ENCODE measurements at places on chromosomes 6 and 20.

- DNase-seq = no peak
Observed at GRCh38 chr20:1955217-1955616, 38.6 kb downstream of the PDYN start.

- no peak for DNase-seq
Observed at GRCh38 chr6:53104916-53105315, 39.7 kb downstream of the FBXO9 start.

- DNase-seq = no peak
Observed at GRCh38 chr6:86820750-86821149, 116.6 kb upstream of the HTR1E start.

DNA sequence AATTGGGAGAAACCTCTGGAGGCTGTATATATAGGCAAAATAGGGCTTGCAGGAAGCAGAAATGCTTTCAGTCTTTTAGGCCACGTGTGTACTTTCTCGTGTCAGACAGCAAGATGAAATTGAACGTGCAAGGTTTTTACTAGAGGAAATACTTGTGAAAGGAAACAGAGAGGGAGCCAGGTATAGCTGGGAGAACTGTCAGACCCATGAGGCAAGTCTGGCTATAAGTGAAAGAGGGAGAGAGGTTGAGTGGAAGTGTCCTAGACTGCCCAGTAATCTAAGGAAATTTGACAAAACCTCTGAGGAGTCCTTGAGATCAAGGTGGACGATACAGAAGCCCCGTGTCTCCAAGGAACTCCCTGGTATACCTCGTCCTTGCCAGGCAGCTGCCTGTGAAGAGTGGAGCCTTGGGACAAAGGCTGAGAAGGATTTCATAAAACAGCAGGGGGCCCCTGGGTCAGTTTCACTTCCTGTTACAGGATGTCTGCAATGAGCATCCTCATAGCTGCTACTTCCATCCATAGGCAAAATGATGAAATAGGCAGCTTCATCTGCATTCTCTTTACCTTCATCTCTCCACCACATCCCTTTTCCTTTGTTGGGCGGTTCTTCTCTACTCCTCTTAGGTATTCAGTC, 114.4 kb upstream of the MAP3K7 start:
- DNase-seq = no peak

DNA sequence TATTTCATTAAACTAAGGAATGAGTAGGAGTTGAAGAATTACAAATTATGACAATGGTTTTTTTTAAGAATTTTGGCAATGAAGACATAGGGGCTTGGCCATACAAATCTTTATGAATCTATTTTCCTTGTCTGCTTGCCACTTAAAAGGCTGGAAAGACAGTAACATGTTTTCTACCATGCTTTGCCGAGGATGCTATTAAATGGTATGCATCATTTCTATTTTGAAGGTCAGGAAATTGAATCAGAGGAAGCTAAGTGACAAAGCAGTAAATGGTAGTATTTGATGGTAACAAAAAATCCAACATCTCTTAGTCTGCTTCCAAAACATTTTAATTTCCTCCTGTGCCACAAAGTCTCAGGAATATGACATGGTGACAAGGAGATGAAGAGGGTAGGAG, 287.2 kb downstream of the RFPL4B start:
- no peak for DNase-seq

DNA sequence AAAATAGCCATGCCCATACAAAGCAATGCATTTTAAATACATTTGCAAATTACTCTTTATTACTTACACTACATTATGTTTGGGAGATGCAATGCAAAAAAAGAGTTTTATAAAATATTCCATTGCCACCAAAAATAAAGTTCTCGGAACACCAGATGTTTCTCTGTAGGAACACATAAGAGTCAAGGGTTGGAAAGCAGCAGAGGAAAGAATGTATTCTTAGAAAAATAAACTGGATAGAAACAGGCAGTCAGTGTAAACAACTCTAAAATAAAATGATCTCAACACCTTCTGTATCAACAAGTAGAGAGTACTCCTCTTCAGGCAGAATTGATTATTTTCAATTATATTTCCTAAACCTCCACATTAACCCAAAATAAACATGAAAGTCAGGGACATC, 28.1 kb downstream of the KIF13A start:
- no peak for DNase-seq

GRCh38 chr6:105136431-105137350, 43.1 kb downstream of the POPDC3 start:
- no peak for DNase-seq

DNA sequence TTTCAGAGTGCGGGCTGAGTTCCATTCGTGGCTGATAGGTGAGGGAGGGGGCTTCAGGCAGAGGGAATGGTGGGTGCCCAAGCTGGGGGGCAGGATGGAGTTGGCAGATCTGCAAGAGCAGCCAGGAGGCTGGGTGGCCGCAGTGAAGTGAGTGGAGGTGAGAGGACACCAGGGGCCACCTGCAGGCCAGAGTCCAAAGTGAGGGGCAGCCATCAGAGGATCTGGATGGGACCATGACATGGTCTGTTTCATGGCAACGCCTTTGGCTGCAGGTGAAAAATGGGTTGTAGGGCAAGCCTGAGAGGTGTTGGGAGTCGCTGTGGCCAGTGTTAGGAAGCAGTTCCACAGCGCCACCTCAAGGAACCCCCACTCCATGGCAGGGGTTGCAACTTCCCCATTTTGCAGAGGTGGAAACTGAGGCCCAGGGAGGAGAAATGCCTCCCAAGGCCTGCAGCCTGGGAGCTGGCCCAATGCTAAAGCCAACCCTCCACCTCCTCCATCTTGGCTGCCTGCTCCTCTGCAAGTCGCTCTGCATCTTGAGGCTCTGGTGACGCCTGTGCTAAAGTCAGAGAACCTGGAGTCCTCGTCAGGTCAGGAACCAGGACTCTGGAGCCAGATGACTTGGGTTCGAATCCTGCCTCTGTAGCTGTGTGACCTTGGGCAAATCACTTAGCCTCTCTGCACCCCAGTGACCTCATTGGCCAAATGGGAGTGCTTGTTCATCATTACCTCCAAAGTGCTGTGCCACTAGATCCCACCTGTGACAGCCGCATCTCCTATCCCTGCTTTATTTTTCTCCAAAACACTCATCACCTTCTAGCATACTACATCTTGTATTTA, 153.8 kb downstream of the CEBPB start:
- DNase-seq = no peak

DNA sequence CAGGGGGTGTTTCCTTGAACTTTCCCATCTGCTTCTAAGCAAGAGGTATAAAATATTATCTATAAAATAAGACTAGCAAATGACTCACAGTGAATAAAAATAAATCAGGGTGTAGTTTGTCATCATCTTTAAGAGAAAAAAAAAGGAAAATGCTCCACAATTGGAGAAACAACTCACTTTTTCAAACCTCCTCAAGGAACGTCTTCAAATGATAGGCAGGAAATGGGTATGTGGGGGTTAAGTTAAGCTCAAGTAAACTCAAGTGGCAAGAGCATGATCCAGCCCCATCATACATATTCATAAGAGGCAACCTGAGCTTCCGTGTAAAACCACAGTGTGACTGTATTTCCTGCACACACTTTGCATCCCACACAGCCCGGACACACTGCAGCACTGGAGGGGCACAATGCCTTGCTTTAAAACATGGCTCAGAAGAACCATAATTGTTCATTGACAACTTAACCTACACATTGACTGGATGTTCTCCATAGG, 58.5 kb upstream of the CEP85L start:
- no peak for DNase-seq

GRCh38 chr6:70675822-70676221, 8.1 kb downstream of the SMAP1 start:
- no peak for DNase-seq

GRCh38 chr6:76592566-76592965, 520.1 kb upstream of the IMPG1 start:
- no peak for DNase-seq

DNA sequence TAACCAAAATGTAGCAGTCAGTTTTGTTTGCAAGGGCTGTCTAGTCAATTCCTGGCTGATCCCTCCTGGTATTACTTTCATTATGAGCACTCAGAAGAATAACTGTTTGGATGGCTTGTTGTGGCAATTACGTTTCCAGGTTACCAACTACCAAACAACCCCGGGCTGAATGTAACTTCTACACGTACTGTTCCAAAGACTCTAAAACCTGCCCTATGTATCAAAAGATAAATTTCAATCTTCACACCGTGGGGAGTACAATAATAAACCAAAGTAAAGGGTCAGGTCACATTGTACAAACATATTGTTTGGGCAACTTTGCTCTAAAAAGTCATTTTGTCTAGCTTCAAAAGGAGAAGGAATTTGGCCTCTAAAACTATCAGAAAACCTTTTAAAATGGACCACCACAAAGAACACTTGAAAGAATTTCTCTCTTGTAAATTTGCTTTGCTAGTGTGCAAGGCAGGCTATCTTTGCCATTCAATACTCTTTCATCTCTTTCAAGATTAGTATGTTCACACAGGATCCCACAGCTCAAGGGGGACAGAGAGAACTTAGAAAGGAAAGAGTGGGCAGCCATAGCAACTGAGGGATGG, 27.6 kb downstream of the DCDC2 start:
- no peak for DNase-seq

DNA sequence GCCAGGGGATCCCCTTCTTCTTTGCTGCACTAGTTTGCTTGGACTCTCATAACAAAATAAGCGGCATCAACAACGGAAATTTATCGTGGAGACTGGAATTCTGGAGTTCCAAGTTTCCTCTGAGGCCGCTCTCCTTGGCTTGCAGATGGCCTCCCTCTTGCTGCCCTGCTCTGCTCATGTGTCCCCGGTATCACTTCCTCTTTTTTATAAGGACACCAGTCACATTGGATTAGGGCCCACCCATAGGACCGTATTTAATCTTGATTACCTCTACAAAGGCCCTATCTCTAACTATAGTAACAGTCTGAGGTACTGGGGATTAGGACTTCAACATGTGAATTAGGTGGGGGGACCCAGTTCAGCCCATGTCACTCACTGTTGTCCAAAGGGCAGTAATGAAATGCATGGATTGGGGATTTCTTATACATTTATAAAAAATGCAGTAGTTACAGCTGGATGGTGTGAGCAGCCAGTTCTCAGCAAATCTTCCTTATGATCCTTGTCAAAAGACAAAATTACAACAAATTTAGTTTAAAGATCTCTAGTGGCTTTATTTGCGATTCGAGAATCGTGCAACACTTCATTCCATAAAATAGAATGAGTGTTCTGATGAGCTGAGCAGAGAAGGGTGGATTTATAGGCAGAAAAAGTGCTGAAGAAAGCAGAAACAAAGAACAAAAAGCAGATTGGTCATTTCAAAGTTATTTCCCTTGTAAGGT, 59.3 kb upstream of the AKAP12 start:
- no peak for DNase-seq

- DNase-seq = no peak
Observed at GRCh38 chr6:85460154-85460920, 10.5 kb downstream of the NT5E start.

GRCh38 chr6:110874880-110875547, 429 bp downstream of the AMD1 start:
- DNase-seq = no peak

GRCh38 chr6:79064635-79065034, 13.4 kb downstream of the PHIP start:
- no peak for DNase-seq

GRCh38 chr20:19670829-19671228, 87.2 kb upstream of the RIN2 start:
- no peak for DNase-seq

DNA sequence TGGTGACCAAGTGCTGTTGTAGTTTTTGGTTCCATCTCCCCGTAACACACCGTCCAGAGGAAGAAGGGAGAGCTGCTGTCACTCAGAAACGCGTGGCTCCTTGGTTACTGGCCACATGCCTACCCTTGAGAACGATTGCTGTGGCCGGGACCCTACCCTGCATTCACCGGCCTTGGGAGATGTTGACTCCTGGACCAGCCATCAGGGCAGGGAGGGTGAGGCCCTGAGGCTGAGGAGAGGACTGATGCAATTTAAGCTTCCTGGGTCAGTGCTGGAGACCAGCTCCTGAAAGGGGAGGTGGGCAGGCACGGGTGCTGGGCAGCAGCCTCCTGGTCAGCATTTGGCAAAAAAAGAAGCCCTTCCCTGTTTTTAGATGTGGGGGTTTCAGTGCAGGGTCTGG, 31.5 kb downstream of the ERMARD start:
- DNase-seq = no peak

- no peak for DNase-seq
Observed at GRCh38 chr20:54351371-54352136, 123.8 kb upstream of the DOK5 start.

- DNase-seq = no peak
Observed at GRCh38 chr6:74656453-74656852, 549.4 kb downstream of the COL12A1 start.

DNA sequence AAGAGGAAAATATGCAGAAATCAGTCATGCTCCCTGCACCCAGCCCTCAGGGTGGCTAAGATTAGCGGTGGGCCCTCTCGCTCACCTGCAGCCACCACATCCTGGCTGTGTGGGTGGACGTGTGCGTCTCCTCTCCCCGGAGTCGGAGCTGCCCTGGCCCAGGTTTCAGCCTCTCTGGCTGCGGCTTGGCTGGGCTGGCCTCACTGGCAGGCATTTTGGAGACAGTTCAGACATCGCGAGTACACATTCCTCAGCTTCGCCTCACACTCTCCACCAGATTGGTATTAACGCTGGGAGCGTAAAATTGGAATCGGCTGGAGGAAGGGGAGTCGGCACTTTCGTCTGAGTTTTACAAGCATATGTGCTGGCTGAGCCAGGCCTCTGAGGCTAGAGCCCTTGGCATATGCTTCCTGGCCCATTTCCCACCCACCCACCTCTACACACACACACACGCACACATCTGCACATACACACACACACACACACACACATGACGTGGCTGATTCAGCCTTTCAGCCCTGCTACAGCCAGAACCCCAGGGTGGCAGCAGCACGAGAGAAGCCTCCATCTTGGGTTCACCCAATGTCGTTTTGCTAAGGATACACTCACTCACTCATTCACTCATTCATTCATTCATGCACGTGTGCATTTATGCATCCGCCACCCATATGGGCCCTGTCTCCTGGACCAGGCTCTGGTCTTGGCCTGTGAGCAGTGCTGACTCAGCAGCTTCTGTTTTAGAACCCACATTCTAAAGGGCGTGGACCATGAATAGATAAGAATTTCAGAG, 42.9 kb downstream of the BCAS4 start:
- no peak for DNase-seq

DNA sequence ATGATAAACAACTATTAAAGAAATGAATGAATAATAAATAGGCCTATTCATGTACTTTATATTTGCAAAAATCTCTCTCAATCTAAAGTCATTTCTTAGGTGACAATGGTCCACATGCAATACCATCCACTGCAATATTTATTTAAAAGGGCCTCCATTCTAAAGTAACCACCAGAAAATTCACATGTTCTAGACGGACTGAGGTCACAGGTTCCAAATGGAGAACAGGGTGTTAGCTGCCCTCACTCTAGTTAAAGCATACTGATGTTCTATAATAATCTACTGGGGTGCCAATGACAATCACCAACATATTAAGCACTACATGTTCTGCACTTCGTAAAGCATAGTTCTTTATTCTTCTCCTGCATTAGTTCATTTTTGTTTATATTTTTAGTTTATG, 1.2 kb downstream of the HBS1L start:
- no peak for DNase-seq

Measured in nucleus accumbens (tissue), 56 donors.